ENCODE measurements at places on chromosomes 3 and 15.
A peak's percentile ranks its signal among the peaks of the same experiment; 100 is the strongest.

DNA sequence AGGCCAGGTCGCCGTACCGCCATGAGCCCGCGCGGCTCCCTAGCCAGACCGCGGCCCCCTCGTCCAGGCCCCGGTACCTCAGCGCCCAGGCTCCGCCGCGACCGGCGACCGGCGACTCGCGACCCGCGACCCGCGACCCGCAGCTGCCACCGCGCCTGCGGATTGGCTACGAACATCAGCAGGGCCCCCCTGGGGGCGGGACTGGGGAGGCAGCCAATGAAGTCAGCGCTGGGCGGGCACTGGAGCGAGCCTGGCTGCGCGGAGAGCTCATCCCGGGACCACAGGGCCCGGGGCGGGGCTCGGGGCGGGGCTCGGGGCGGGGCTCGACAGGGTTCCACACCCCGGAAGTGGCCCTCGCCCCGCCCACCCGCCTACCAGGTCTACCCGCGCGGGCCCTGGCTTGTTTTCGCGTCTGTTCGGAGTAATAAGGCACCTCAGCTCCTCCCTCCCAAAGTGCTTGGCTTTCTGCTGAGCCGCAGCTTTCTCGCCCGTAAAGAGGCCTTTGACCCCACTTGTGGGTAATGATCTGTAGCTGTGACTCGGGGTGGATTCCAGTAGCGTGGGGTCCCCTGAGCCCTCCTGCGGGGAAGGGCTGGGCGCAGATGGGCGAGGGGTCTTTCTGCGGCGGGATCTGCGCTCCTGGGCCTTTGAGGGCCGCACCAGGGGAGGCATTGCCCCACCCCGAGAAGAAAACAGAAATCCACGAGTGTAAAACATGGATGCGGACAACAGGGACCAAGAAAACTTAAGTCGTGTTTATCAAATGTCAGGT is at the start of gene LYSMD4:
TSS of gene LYSMD4 (minus strand) at position 170 of the 772 bp plus-strand sequence. CDS start 1,438 bp downstream, outside the sequence.
- peak; percentile 97 for DNase-seq

- no peak for DNase-seq
These were observed 63.4 kb upstream of the PSMD6 start for GRCh38 chr3:64086479-64087252.

DNA sequence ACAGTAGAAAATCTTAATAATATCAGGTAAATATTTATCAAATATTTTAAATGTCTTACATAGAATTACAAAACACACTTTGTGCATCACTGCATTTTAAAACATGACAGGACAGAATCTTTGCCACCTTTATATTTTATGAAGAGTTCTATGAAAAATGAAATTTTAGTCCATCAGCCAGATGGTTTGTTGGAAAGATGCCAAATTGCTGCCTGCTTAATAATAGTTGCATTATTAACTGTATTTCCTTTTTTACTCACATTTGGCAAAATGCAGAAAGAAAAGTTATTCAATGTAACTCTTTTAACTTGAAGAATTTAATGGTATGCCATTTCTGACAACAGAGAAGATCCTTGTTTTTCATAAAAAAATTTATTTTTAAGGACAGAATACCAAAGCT is 1271.6 kb downstream of the NSUN3 start:
- DNase-seq: no peak

DNA sequence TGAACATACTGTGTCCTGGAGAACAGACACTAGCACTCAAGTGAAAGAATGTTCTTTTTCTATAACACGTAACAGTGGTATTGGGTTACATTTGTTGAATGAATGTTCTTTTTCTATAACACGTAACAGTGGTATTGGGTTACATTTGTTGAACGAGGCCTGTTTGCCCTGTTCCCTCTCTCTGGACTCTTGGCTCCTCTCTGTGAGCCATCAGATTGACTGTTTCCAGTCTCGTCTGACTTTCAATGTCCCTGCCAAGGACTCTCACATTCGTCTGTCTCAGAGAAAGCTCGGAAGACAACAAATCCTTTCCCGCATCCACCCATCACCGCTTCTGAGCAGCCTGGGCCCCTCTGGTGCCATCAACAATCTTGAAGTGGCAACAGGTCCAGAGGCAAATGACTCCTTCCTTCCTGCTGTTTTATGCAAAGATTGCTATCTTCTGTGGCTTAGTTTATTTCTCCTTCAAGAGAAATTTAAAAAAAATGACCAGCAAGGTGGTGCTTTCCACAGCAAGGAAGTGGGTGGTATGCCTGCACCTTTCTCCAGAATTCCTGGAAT is 8.0 kb downstream of the TMEM45A start:
- DNase-seq: no peak

DNA sequence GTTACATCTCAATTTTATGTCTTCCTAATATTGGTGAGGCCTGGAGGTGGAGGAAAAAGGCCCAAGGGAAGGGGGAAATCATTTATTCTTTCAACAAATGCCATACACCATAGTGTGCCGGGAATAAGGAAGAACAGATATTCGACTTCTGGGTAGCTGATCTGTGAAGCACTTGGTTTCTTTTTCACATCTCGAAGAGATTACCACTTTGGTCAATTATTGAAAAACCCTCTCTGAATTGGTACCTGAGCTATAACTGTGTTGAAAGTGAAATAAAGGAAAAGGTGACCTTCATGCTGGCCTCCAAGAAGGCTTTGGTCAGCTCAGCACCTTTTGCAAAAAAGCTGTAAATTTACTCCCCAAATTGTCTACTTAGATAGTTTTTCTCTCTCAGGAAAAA is 14.2 kb upstream of the MB21D2 start:
- DNase-seq: no peak

DNA sequence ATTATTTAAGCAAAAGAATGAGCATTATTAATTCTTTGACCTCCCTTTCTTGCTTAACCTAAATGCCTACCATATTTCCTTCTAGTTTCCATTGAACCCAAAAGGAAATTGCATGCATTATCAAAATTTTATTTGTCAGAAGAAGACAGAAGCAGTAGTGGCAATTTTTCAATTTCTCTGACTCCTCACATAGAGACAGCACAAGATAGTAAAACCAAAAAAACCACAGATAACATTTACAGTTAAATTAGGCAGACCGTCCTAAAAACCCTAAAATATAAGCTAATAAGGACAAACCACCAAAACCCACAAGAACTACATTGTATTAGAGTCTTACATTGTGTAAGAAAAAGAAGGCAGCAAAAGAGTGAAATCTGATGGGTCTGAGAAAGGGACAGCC is 27.1 kb downstream of the GOLGB1 start:
- DNase-seq: no peak

- no peak for DNase-seq
These were observed 592 bp upstream of the ZNF445 start for GRCh38 chr3:44478055-44478468.

DNA sequence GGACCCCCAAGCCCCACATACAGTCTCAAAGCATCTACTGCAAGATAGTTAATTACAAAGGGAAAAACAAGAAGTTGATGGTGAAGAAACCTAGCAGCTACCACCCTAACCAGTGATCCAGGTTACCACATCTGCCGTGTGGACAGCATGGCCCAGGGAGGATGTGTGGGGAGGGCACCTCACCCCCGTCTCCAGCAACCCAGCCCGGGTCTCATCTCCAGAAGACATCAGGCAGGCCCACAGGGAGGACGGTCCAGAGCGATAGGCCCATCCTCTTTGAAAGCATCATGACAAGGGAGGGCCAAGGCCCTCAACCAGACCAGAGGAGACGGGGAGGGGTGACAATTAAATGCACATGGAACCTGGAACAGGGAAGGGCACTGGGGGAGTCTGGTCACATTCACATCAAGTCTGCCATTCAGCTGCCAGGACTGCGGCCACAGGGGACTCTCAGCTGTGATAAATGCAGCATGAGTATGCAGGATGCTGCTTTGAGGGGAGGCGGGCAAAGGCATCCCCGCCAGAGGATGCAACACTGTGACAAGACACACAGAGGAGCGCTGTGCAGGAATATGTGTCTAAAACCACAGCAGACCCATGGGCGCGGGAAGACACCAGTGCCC is 18.8 kb downstream of the ZXDC start:
- no peak for DNase-seq

- DNase-seq: no peak
These were observed 882 bp downstream of the CADM2 start for GRCh38 chr3:84959470-84960271.

GRCh38 chr3:193833592-193833991 is 240.6 kb downstream of the OPA1 start:
- no peak for DNase-seq

GRCh38 chr3:31240466-31240865 is 292.3 kb upstream of the STT3B start:
- DNase-seq: no peak

DNA sequence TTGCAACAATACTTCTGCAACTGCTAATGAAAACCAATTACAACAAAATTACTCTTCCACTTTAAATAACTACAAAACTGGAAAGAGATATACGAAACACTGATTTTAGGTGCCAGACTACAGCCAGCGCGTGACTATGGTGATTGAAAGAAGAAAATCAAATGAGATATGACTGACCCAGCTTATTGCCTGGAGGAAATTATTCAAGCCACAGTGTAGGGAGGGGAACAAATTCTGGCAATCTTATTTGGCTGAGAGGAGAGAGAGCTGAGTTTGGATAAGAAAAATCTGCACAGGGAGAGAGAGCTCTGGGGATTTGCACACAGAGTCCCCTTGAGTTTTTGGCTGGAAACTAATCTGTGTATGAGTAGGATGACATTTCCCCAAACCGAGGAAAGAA is 470.3 kb upstream of the FRG2C start:
- DNase-seq: no peak

DNA sequence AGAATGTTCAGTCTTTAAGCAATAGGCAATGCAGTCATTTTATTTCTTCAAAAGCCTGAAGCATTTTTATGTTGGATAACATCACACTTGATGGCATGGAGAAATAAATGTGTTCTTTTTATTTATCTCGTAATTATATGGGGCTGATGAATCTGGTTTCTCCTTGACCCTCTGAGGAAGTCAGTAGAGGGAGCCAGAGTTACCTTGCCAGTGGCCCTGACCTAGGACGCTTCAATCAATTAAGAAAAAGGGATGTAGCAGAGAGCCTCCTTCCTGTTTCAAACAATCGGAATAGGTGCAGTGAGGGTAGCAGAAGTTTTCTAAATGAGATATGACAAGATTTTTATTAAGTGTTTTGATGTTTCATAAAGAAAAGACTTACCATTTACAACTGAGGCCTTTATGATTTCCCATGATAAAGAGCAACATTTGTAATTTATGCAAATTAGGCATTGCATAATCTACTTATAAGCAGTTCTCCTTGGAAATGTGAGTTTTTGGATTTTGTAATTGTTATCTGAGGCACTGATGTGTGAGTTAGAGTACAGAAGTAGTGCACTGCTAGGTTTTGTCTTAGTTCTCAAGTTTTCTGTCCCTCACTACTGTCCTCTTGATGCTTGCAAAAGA is 129.1 kb downstream of the RAP2B start:
- DNase-seq: no peak

GRCh38 chr3:136682740-136683312 is 69.4 kb downstream of the STAG1 start:
- DNase-seq: no peak

DNA sequence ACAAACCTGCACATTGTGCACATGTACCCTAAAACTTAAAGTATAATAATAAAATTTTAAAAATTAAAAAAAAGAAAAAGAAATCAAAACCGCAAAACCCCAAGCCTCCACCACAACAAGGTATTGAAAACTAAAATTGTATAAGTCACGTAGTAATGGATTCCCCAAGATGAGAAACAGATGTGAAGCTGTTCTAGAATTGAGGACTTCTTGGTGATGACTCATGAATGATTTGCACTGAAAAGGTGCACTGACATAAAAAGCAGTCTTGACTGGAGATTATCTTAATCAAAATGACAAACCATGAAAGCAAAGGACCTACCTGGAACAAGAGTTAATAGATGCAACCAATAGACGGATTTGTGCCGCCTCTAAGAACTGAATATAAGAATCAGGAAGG is 225.8 kb downstream of the MYRIP start:
- DNase-seq: no peak

GRCh38 chr3:43190670-43191069 is 84.8 kb upstream of the POMGNT2 start:
- DNase-seq: no peak

DNA sequence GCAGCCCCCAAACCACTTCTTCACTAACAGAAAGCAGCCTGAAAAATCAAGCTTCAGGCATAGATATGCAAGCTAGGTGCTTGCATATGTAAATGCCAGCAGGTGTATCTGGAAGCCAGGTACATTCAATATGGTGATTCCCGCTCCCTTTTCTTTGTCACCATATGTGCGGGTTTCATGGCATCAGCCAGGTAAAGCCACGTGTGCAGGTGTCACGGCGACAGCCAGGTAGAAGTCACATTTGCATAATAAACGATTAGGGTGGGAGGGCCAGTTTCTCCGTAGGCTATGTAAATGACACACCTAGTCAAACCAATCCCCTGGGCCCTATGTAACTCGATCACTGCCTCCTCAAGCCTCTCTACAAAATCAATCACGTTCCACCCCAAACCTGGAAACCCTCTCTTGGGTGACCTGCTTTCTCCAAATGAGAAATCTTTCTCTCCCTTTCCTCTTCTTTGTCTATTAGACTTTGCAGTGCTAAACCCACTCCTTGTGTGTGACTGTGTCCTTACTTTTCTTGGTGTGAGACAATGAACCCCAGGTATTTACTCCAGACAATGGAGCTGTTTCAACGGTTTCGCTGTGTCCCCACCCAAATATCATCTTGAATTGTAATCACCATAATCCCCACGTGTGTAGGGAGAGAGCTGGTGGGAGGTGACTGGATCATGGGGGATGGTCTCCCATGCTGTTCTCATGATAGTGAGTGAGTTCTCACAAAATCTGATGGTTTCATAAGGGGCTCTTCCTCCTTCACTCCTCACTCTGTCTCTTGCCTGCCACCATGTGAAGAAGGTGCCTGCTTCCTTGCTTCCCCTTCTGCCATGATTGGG is 44.6 kb downstream of the ONECUT1 start:
- no peak for DNase-seq

GRCh38 chr3:191592105-191592504 is 131.1 kb downstream of the PYDC2 start:
- no peak for DNase-seq

DNA sequence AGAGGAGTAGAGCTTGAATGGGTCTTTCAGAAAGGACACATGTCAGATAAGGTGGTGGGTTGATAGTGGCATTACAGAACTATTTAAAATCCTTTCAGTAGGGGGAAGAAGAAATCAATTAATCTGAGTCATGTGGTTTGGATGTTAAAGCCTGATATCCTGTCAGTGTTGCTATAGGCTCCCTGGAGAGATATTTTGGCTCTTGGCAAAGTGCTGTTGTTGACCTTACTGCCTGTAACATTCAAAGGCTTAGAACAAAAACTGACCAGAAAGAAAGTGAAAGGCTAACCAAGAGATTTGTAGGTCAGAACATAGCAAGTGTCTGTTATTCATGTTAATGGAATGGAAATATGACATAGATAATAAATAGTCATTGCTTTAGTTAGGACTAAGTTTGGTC is 552.9 kb downstream of the DIPK2A start:
- DNase-seq: no peak

Data from effector memory CD4-positive, alpha-beta T cell (primary cell).